ENCODE measurements at places on chromosomes 12 and 14.

GRCh38 chr12:91406920-91407341 lies 224.3 kb upstream of the DCN start:
- no peak for DNase-seq

GRCh38 chr14:51552768-51553404 lies 98.8 kb upstream of the FRMD6 start:
- no peak for DNase-seq

- DNase-seq = no peak
Measured at GRCh38 chr12:19841451-19841850, 402.2 kb downstream of the AEBP2 start.

DNA sequence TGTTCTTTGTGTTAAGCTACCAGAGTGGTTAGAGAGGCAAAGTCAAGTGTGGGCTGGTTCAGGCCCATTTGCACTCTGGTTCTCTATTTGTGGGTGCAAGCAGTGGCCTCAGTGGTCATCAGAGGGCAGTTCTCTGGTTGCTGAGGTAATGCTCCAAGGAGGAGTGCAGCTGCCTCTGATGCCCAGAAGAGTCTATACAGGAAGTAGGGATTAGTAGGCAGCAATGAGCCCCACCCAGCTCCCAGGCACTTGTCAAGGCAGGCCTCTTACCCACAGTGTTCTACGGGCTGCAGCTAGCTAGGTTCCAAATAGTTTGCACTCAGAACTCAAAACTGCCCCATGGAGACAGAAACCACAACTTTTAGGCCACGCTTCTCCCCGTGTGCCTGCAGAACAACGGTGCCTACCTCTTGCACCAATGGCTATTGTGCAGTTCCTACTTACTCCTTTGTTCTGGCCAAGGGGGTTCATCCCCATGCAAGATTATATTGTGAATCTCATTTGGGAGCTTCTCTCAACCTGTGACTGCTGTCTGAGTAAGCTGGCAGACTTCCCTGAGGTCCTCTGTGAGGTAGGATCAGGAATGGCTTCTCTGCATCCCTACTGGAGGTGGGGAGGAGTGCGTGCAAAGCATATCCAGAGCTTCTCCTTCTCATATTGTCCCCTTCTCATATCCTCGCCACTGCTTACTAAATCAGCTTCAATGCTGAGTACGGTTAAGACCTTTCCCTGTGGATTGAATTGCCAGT lies 410.3 kb upstream of the LMO3 start:
- DNase-seq = no peak

- no peak for DNase-seq
Measured at GRCh38 chr12:8701046-8701660, 3.4 kb downstream of the RIMKLB start.

DNA sequence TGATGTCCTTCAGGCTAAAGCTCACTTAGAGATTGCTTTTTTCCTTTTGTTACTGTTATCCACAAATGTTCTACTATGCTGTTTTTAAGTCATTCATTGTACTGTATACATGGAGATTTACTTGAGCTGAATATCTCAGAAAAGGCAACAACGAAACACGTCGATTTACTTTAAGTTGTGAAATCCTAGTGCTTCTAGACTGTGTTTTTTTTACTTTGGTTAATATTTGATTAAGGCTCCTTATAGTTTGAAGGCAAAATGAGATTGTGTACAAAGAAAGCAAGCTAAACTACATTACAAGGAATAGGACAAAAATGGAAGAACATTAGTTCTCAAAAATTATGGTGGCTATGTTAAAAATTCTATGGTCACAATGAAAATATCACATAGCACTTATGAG lies 114.5 kb downstream of the SLC35F4 start:
- DNase-seq = no peak

GRCh38 chr12:76177821-76178220 lies 93.3 kb upstream of the NAP1L1 start:
- DNase-seq = no peak

GRCh38 chr12:115023279-115024265 lies 339.6 kb upstream of the TBX3 start:
- DNase-seq = no peak

- DNase-seq = no peak
Measured at GRCh38 chr12:6383572-6384498, at the start of gene LTBR. Gene LTBR, plus strand, starts transcription at chr12:6384162. Its CDS starts 197 bp downstream, at chr12:6384359.

DNA sequence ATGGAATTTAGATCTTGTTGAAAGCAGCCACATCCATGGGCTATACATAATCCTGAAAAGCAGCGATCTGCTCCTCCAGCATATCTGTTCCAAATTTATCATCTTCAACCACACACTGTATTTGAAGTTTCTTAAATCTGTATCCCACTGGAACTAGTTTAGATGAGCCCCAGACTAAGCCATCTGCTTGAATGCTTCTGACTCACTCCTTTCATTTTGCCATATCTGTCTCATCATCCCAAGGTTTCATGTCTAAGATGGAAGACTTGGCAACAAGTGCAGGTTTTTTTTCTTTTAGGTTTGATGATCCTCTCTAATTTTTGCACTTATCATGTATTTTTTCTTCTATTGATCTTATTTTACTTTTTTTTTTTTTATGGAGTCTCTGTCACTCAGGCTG lies 54.4 kb upstream of the TMEM263 start:
- DNase-seq = no peak

DNA sequence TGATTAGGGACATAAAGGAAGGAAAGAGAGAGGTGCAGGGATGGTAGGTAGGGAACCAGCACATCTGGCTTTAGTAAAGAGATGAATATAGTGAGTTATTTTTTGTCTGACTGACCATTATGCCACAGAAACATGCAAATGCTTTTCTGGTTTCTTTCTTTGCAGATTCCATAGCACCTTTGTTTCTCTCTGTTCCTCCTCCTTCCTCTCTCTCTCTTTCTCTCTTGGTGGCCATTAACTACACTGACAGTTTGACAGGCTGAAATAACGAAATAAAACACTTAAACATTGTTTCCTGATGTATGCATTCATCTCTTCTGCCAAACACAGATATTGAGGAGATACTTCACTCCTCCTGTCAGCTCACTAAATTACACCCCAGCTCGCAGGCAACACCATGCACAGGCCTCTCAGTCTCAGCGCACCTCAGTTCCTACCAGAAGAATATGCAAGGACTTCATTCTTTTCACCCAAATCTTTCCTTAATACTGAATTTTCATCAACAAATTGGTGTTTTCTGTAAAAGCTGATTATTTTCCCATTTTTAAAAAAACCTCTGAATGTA lies 406.9 kb upstream of the SOX5 start:
- DNase-seq = no peak

GRCh38 chr14:104431929-104432541 lies 147.5 kb upstream of the C14orf180 start:
- DNase-seq = no peak
